Parietal lobe (tissue), 2 donors: ENCODE measurements at places on chromosomes 11 and 22. TPM values are rescaled to one million over a fixed set of nuclear protein-coding genes. Genes with fewer than 3 reads are reported as not detected.

B4GALNT4 gene
- total RNA-seq, result 163 TPM

IFITM2 gene
- total RNA-seq, result 3.1 TPM

OR8B8 gene
- not detected for total RNA-seq

TCN1 gene
- total RNA-seq, result not detected

CHRM1 gene
- 12.8 TPM for total RNA-seq

OR8D4 gene
- total RNA-seq, result not detected

MRGPRX3 gene
- not detected for total RNA-seq

HBG1 gene
- total RNA-seq, result 0.63 TPM

SLC22A9 gene
- not detected for total RNA-seq

DDTL gene
- total RNA-seq, result 2.5 TPM

SCN3B gene
- total RNA-seq, result 95.2 TPM

ENTHD1 gene
- not detected for total RNA-seq

RASSF10 gene
- 3.1 TPM for total RNA-seq

ESAM gene
- 4.4 TPM for total RNA-seq

MTFP1 gene
- 0.94 TPM for total RNA-seq

YAP1 gene
- total RNA-seq, result 16.0 TPM

FAM83F gene
- total RNA-seq, result 0.63 TPM

ZNF280B gene
- total RNA-seq, result 5.0 TPM

HIPK3 gene
- 152 TPM for total RNA-seq

SLC35E4 gene
- 7.8 TPM for total RNA-seq

GALNT18 gene
- 22.8 TPM for total RNA-seq
